HT-29 (cell line): ENCODE measurements at places on chromosomes 16 and 17. TPM values are rescaled to one million over a fixed set of nuclear protein-coding genes. Genes with fewer than 3 reads are reported as not detected.

- no peak for DNase-seq
Observed at GRCh38 chr16:52470585-52470984, 76.4 kb downstream of the TOX3 start.

DNA sequence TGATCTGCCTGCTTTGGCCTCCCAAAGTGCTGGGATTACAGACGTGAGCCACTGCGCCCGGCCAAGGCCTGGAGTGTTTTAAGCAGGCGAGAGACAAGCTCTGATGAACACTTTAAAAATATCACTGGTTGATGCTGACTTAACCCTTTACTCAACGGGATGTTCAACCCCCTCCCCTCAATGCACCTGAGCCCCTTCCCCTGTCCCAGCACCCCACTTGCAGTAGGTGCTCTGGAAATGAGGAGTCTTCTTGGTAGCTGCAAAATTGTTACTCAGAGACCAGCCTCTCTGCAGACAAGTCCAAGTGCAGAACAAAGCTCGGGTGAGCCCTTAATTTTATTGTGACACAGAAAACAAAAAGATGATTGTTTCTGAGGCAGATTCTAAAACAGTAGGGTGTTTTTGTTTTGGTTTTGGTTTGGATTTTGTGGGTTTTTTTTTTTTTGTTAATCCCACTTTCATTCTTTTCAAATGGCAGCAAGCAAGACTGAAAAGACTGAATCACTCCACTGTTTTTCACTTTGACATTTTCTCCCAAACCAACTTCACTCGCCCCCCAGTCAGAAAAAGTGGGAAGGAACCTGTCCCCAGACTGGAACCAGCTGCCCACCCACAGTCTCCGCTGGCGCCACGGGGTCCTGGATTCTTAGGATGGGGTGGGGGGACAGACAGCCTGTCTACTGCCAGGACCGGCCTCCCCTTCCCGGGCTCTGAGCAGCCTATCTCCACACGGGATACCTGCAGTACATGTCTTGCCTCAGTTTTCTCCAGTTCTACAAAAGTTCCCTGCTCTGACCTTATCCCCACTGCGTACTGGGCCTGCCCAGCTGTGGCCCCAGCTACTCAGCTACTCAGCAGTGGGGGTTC is 5.2 kb upstream of the PLLP start:
- no peak for DNase-seq

DNA sequence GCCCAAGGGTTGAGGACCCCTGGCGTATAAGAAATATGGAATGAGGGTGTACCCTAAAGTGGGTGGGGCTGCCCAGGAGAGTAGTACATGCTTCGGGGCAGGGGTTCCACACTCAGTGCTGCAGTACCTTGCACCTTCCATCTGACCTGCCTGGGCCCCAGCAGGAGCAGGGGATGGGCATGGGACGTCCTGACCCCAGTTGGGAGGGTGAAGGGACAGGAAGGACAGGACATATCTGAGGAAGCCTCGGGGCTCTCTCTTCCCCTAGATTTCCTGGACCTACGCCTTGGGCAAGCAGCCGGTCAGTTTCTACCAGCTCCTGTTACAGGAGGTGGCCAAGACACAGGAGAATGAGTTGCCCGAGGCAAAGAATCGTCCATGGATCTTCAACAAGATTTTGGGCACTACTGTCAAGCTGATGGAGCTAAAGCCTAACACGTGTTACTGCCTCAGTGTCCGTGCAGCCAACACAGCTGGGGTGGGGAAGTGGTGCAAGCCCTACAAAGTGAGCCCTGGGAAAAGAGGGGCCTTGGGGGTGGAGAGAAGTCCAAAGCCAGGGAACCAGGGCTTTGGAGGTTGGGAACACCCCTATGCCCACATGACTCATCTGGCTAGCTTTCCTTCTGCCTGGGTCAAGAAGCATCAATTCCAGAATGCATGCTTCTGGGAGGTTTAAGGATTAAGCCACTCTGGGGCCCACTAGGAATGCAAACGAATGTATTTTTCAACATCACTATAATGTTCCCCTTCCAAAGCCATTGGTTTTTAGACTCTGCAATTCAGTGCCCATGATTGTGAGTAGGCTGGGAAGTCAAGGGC is 7.9 kb downstream of the FNDC8 start:
- no peak for DNase-seq

DNA sequence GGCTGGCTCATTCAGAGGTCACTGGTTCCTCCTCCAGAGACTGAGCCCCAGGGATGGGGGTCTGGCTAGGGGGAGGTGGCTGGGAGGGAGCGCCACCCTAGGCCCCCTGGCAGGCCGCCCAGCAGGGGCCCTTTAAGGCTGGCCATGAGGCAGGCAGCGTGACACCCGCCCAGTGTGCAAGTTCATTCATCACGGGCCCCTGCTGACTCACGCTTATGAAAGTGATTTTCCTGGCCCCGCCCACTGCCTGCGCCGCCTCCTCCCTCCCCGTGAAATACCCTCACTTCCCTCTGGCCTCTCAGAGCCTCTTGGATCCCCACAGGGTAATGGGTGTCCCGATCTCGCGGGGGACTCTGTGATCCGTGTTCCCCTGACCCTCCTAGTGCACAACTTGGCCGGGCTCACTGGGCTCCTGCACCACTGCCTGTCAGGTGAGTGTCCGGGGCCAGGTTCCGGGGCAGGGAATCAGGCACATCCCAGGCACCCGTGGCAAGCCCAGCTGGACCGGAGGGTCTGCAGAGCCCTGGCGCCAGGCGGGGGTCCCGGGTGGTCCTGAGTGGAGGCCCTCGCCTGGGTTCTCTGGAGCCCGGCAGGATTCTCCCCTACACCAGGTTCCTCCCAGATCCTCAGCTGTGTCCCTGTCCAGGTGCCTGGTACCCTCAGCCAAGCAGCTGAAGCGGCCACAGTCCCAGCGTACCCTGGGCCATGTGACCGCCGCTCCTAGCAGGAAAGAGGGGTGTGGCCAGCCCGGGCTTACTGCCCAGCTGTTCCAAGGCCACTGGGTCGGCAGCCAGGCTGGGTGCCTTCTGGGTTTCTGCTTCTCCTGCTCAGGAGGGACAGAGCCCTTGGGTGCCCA is at the start of gene OSGIN1:
Gene OSGIN1, plus strand, starts transcription at position 301 of the 856 bp plus-strand sequence. CDS start 4,432 bp downstream, outside the sequence.
- peak; percentile 95 for DNase-seq

DNA sequence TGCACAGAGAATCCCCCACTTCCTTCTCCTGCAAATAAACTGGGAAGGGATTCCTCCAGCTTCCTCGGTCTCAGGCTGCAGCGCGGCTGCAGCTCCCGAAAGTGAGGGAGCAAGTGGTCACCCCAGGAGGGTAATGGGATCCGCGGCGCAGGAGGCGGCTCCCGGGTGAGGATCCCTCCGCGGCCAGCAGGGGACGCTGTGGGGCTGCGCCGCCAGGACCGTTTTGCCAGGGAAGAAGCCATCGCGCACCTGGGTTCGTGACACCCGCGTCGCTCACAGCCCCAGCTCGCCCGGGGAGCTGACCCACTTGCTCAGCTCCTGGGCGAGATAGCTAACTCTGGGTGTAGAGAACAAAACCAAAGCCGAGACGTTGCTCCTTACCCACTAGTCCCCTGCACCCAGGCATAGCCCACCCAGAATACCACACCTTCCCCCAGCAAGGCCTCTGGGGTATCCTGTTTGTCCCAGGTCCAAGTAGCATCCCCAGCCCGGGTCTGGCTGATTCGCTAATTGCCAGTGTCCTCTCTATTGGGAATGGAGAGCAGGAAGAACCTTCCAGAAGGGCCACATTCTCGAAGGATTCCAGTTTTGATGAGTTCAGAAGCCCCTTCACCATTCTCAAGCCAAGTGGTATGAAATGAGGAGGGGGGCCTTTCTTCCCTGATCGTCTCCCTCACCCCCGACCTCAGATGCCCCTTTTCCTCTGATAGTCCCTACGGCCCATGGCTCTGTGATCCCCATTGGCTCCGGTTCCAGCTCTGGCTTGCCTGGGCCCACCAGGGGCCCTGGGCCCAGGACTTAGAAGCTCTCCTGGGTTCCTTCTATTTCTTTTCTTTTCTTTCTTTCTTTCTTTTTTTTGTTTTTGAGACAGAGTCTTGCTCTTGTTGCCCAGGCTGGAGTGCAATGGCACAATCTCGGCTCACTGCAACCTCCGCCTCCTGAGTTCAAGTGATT is 14.1 kb downstream of the CYGB start:
- peak; percentile 79 for DNase-seq

GRCh38 chr17:79997011-79997660 is 38.5 kb downstream of the TBC1D16 start:
- DNase-seq, result no peak

DNA sequence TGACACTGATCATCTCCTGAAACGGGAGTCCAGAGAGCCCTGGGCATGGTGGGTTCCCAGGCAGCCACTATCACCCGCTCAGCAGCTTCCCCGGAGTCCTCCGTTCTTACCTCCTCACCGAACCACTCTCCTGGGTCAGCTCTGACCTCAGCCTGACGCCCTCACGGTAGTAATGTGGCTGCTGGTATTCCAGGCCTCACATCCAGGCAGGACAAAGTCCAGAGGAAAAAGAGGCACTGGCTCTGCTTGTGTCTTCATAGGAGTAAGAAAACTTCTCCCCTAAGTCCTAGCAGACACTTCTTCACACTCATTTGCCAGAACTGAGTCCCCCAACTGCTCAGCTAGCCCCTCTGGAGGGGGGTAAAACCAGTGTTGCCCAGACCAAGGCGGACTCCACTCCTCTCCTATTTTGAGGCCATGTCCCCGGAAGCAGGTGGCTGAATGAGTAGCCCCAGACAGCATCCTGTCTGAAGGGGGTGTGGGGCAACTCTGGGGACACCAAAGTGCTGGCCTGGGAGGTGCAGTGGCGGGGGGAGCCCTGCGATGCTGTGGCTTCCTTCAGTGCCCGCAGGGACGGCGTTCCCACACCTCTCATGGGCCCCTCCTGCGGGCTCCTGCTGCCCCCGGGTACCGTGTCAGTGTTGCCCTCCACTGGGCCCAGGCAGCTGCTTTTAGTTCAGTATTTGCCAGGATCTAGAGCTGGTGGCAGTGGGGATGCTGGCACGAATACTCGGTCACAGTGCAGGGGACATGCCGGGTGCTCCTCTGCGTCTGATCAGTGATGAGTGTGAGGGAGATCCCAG is 5.4 kb downstream of the FSCN2 start:
- DNase-seq, result peak; percentile 26

- DNase-seq, result no peak
Observed at GRCh38 chr17:40564195-40564882, 933 bp downstream of the CCR7 start.

DNA sequence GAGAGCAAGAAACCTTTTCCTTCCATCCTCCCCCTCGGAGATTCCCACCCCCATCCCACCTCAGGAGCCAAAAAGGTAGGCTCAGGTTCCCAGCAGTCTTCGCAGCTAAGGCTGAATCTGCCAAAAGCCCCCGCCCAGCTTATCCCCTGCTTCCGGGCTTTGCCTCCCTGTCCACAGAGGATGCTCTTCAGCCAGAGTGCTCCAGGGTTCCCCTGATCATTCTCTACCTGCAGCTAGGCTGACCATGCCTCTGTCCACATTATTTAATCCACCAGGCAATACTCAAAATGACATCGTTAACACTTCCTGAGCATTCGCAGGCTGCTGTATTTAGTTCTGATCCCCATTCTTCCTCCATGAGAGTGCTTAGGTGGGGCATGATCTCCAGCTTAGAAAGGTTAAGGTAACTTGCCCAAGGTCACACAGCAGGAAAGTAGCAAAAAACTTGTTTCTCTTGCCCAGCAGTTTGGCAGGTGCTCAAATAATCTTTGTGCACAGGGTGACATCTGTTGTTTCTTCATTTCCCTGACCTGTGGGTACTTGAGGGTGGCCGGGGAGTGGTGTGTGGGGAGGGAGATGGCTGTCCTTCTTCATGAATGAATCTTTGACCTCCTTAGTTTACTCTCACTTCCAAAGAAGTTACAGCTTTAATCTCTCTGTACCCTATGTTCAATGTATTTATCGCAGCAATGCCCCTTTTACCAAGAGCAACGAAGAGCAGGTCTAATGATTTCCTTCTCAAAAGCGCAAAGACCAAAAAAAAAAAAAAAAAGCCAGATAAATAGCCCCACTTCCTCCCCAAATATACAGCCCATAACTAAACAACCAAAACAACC is 848 bp upstream of the TBKBP1 start:
- DNase-seq, result no peak

GRCh38 chr16:27403601-27403992 is 1.6 kb downstream of the IL21R start:
- DNase-seq, result no peak

The ADORA2B gene
- total RNA-seq, result 5.3 and 8.2 TPM in 2 replicates

The KRT15 gene
- 14.1 and 15.9 TPM in 2 replicates for total RNA-seq
